ENCODE measurements at places on chromosomes 5 and 9.
A peak's percentile ranks its signal among the peaks of the same experiment; 100 is the strongest.

DNA sequence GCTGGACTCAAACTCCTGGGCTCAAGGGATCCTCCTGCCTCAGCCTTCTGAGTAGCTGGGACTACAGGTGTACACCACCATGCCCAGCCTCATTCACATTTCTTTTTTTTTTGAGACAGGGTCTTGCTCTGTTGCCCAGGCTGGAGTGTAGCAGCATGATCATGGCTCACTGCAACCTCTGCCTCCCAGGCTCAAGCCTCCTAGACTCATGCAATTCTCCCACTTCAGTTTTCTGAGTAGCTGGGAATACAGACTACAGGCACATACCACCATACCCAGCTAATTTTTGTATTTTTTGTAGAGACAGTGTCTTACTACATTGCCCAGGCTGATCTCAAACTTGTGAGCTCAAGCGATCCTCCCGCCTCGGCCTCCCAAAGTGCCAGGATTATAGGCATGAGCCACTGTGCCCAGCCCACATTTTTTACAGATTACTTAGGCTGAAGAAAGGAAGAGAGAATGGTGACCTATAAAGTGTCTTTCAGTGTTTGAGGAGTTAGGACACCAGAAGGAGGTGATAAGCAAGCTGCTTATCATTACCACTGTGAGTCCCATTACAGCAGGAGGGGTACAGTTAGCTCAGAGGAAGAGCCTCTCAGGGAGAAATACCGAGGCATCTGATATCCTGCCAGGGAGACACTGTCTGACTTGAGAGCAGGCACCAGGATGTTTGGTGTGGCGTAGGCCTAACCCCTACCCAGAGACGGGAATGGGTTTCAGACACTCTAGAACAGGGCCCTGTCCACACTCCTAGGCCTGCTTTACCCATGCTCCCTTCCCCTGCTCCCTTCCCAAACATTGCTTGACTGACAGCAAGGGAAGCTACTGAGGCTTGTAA, 9.7 kb downstream of the FAXDC2 start:
- no peak for DNase-seq

DNA sequence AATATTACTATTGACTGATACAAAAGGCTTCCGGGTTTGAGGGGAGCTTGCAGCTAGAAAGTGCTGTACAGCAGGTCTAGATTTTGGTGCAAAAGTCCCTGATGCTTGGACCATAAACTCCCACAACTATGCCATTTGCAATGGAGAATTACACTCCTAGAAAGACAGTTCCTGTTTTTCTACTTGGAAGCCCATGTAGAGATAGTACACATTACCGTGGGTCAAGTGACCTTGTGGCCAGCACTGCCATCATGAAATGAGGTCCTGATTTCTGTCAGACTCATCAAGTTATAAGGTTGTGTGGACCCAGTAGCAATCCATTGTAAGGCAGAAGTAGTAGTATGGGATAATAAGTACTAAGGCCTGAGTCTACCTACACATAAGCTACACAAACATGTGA, 42.8 kb upstream of the TNFSF8 start:
- DNase-seq = no peak

- peak; percentile 97 for DNase-seq
These were observed 26.7 kb downstream of the SLC6A18 start for GRCh38 chr5:1251678-1252580.

DNA sequence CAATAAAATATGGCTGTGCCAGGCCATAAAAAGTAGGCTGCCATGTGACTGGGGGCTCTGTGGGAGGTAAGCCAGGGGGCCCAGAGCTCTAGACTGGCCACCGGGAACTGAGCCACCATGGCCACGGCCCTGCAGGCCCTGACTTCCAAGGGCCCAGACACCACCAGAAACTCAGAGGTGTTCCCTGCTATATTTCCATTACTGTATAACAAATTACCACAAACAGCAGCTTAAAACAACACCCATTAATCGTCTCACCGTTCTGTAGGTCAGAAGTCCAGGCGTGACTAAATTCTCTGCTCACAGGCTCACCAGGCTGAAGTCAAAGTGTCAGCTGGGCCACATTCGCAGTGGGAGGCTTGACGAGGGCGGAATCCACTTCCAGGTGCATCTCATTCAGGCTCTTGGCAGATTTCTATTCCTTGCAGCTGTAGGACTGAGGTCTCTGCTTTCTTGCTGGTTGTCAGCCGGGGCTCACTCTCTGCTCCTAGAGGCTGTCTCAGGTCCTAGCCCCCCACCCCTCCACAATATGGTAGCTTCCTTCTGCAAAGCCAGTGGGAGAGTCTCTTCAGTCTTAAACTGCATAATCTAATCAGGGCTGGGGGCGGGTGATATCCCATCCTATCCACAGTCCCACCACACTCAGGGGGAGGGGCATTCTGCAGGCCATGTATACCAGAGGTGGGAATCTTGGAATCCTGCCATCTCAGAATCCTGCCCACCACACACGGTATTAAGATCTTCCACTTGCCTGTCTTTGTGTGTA, 125.4 kb downstream of the C5orf15 start:
- DNase-seq = no peak

DNA sequence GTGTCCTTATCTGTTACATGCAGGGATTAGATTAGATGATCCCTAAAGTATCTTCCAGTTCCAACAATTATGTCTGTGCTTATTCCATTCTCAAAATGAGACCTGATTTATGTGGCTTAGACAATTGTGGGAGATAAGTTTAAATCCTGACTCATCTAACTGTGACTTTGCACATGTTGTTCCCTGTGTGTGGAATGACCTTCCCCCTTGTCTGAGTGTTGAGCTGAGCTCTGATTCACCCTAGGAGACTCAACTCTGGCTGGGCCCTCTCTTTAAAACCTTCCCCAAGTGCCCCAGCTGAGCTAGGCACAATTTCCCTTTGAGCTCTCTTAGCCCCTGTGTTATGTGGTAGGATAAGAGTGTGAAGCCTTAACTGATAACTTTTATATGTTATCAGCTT, 118.9 kb upstream of the ELL2 start:
- no peak for DNase-seq

DNA sequence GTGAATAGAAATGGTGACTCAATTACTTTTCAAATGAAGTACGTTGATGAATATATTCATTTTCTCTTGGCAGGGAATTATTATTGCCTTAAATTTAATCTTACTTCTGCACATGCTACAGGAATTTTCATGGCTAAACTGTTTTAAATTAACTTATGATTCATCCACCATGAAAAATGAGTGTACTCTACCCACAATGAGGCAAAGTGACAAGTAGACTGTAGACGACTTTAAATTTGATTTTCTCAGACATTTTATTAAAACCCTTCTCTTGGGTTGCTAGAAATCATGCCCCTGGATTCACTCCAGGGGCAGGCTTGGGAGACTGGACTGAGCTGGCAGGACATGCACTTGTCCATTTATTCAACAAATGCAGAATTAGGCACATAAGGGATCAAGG, 23.5 kb upstream of the ERAP2 start:
- no peak for DNase-seq

GRCh38 chr9:129637673-129638439, 4.1 kb downstream of the ASB6 start:
- DNase-seq = no peak

- no peak for DNase-seq
These were observed 37.8 kb downstream of the MOCS2 start for GRCh38 chr5:53071738-53072137.

GRCh38 chr9:129416821-129417539, 203.9 kb downstream of the C9orf50 start:
- no peak for DNase-seq

DNA sequence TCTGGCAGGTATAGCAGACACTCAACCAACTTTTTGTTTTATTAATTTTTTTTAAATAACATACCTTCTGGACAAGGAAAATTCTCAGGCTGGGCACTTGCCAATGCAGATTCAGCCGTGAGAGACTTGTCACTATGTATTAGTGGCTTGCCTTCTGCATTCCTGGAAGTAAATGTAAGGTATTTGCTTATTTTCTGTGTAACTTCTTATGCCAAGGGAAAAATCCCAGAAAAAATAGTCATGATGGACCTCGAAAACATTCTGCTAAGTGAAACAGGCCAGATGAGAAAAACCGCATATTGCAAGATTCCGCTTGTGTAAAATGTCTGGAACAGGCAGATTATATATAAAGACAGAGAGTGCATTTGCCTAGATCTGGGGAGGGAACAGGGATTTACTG, 260.3 kb upstream of the DAPK1 start:
- DNase-seq = no peak

DNA sequence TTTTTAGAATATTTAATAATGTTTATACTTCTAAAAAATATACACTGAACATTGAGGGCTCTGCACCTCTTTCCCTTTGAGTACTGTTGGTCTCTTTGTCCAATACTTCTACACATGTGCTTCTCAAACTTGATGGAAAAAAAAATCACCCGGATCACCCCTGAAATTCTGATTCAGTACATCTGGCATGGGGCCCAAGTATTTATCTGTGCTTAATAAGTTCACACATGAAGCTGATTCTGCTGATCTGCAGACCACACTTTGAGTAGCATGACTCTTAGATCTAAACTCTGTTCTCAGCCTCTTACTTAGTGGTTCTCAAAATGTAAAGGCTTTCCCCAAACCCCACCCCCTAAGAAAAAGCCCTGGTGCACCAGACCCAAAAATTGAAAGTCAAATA, 12.0 kb downstream of the RUSC2 start:
- DNase-seq = no peak

DNA sequence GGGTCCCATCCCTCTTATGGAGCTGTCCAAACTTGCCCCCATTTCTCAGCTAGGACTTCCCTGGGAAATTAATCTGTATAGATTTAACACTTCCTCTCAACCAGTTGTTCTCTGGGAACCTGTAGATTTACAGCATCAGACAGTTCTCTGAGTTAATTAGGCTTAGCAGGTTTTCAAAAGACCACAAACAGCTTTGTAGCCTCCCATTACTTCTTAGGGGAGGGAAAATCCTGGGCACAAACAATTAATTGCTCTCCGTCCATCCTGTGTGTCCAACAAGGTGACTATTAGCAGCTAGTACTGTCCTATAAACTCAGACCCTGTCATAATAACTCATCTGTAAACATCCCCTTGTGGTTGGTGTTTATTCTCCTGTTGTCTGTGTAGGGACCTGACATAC, 197.9 kb downstream of the GOLPH3 start:
- DNase-seq = peak; percentile 37

DNA sequence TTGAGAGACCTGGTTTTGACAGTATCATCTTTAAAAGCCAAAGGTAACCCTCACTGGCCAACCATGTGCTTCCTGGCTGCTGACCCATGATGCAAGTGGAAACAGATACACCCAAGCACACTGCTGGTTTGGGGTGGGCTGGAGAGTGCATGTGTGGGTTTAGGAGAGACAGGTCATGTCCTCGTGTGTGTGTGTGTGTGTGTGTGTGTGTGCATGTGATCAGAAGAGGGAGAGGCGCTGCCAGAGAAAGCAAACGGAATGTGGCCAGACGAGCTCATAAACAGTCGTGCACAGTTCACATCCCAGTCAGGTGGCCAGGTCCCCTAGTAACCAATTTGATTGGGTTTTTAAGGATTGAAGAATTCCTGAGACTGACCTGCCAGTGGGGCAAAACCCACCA, 112.8 kb upstream of the ICE1 start:
- DNase-seq = no peak

DNA sequence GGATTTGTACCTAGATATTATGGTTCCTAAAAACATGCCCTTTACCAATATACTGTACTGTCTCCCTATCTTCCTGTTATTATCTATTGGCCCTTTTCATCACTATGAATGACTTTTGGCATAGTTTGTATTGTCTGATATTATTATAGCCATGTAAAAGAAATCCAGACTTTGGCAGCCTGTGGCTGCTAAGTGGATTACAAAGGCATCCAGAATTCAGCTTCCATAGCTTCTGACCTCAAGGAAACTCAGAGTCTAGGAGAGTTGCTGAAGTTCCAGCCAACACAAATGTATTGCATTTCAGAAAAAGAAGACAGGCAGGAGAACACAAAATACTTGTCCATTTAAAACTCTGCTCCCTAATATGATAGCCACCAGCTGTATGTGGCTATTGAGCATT, 319.2 kb upstream of the MPDZ start:
- no peak for DNase-seq

GRCh38 chr9:15524845-15525455, 14.2 kb upstream of the PSIP1 start:
- DNase-seq = no peak

DNA sequence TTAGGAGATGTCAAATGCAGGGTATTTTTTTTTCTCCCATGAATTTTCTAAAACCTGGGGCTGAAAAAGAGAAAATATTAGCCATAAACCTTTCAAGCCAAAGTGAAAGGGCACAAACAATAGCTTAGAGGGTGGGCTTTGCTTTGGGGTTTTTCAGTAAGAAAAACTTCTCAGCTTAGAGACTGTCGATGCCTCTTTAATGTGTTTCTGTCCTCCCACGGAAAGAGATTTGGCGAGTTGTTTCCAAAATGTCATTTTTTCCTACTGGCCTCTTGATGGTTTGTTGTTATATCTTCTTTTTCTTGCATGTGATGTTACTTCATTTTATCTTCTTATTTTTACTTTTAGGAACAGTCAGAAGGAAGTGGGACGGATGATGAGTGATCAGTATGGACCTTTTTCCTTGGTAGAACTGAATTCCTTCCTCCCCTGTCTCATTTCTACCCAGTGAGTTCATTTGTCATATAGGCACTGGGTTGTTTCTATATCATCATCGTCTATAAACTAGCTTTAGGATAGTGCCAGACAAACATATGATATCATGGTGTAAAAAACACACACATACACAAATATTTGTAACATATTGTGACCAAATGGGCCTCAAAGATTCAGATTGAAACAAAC, 177.3 kb downstream of the SMARCA2 start:
- no peak for DNase-seq

DNA sequence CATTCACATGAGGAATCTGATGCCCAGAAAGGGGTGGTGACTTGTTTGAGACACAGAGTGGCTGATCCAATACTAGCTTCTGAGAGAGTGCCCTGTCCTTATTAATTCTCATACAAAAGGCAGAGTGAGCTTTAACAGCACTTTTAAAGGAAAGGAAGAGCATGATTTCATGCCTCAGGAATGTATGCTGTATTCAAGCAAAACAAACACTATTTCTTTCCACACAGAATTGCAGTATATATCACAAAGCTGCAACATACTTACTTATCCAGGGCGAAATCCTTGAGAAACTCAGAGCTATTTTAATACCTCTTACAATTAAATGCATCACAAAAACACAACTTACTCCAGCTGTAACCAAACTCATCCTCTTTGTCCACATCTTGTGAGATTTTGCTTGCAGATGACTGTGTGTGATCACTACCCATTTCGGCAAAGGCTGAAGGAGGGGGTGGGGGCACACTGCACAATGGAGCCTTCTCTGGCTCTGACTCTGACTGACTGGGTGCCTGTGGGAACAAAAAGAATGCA, 139.8 kb downstream of the MPDZ start:
- DNase-seq = no peak

GRCh38 chr9:116309900-116310611, 156.5 kb downstream of the PAPPA start:
- DNase-seq = no peak

GRCh38 chr9:106722051-106722753, 140.8 kb upstream of the ZNF462 start:
- no peak for DNase-seq

- DNase-seq = no peak
These were observed 1575.9 kb downstream of the EFNA5 start for GRCh38 chr5:106094839-106095238.
